ENCODE measurements at places on chromosomes 4 and X.

DNA sequence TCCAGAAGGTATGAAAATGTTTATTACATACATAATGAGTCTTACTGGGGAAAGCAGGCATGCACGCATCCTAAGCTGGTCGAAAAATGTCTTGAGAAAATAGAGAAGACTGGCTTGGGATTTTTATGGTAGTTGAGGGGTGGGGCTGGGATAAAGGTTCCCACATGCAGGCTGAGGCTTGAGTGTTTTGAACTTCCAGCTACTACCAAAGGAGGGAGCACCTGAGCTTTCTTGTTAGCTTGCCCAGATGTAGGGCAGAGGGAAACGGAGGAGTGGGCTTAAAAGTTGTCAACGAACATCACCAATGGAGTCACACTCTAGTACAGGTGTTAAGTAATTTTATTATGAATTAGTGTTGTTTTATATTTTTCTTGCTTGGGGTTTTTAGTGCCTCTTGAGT lies 39.6 kb upstream of the SRPX start:
- no peak for DNase-seq

DNA sequence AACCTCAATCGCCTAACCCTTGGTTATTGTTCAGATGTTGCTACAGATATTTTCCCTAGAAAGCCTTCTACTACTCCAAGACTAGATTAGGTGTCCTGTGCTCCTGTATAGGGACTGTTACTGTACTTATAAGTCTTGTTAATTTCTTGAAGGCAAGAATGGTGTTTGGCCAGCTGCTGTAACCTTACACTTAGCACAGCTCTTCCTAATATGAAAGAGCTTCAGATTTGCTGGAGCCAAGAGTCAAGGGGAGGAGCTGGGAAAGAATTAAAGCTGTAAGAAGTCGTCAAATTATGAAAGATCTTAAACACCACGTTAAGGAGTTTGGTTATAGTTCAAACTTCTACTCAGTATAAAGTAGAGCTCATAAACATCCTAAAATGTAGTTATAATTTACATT lies 245.9 kb upstream of the TLL1 start:
- DNase-seq, result no peak

GRCh38 chrX:132776486-132777210 lies 181.8 kb downstream of the HS6ST2 start:
- DNase-seq, result no peak

GRCh38 chr4:23413631-23414030 lies 476.2 kb downstream of the PPARGC1A start:
- DNase-seq, result no peak

GRCh38 chrX:10399043-10399741 lies 221.2 kb downstream of the MID1 start:
- DNase-seq, result no peak

- no peak for DNase-seq
Measured at GRCh38 chrX:156008915-156009314, 11.4 kb downstream of the IL9R start.

- DNase-seq, result no peak
Measured at GRCh38 chrX:112841820-112842157, 1.2 kb upstream of the AMOT start.

- DNase-seq, result no peak
Measured at GRCh38 chr4:164937576-164938270, 39.7 kb downstream of the TRIM61 start.

GRCh38 chr4:20192736-20193135 lies 59.0 kb upstream of the SLIT2 start:
- DNase-seq, result no peak

Data from stimulated activated CD8-positive, alpha-beta memory T cell treated with anti-CD3 and anti-CD28 coated beads, Interleukin-4, amount 100 ng/mL, for 4 hours (primary cell).